Heart left ventricle (tissue), 16 donors: ENCODE measurements at places on chromosomes 5 and 9. TPM values are rescaled to one million over a fixed set of nuclear protein-coding genes. Genes with fewer than 3 reads are reported as not detected.

DNA sequence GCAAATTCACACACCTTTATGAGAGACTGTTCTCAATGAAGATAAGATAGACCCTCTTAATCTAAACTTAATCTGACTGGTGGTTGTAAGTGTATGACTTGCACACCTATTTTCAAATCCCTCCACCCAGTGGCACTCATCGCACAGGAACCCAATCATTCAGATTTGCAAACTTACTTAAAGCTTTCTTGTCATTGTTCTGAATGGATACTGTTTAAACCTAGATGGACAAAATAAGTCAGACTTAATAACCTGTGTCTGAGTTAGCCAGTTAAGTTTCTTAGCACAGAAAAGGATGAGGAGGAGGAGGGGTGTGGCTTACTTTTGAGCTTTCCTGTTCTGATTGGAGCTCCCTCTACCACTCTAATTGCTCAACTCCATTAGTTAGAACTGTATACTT is 252.4 kb upstream of the CCNH start:
- H3K4me1 ChIP-seq = no peaks in the 10 kb centered on the region
- H3K4me3 ChIP-seq = no peak overlapping the region
- H3K27ac ChIP-seq = no peak overlapping the region
- no peak for DNase-seq

DNA sequence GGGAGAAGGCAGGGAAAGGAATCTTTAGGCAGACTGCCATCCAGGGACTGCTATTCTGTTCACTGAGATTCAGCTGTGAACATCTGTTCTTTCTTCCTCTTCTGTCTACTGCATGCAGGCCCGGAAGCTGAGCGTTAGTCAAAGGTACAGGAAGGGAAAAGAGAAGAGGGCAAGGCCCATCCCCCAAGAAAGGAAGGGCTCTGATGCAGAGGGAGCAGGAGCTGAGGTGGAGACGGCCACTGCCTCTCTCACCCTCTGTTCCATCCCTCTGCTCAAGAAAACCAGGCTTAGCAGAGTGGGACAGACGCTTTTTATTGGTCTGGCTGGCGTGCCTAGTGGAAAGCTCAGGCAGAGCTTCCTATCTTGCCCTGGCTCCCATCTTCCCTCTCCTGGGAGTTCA is 57.6 kb downstream of the PFDN1 start:
- H3K36me3 ChIP-seq = no peaks in the 10 kb centered on the region
- no peak for DNase-seq
- H3K4me3 ChIP-seq = no peak overlapping the region
- no peaks in the 10 kb centered on the region for H3K27me3 ChIP-seq

DNA sequence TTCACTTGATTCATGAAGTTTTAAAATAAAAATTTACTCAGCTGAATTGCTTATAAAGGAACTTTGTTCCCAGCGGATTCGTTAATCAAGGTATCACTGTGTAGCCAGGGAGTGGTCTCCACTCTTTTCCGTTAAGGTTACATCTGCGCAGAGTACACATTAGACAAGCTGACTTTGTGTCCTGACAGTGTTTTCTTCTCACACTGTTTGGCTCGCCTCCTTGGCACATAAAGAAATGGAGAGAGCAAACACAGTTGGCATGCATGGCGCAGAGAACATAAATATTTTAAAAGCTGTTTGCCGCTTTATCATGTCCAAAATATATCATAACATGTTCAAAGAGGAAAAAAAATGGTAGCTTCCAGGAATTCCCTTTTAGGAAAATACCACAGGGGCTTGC is 153.2 kb downstream of the EDIL3 start:
- no peak overlapping the region for H3K27ac ChIP-seq
- H3K27me3 ChIP-seq = no peaks in the 10 kb centered on the region
- no peaks in the 10 kb centered on the region for H3K4me1 ChIP-seq
- no peak for DNase-seq
- H3K36me3 ChIP-seq = no peaks in the 10 kb centered on the region
- H3K4me3 ChIP-seq = no peak overlapping the region

GRCh38 chr9:118222375-118222774 is 518.2 kb downstream of the TLR4 start:
- H3K36me3 ChIP-seq = no peaks in the 10 kb centered on the region
- DNase-seq = no peak
- no peaks in the 10 kb centered on the region for H3K27me3 ChIP-seq
- H3K4me1 ChIP-seq = no peaks in the 10 kb centered on the region

DNA sequence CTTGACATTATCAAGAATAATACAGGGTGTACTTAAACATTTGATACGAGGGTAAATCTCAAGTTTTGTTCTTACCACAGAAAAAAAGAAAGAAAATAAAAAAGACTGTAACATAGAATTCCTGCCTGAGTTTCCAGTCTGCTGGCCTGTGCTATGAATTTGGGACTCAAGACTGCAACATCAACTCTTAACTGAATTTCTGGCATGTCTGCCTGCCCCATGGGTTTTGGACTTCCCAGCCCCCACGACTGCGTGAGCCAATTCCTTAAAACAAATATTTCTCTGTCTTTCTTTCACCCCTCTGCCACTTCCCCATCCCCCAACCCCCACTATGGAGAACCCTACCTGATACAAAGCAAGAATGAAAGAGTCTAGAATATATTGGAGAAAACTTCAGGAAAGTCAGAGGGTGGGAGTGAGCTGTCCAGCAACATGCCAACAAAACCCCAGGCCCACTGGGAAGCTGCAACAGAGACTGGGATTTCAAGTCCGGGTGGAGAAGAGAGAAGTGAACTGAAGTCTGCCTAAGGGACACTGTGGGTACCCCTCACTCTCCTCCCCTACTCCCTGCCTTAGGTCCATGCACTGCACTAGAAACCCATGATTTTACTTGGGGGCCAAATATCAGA is 43.0 kb downstream of the MARCHF3 start:
- H3K4me1 ChIP-seq = peaks cover 14% of the 10 kb centered on the region
- H3K27ac ChIP-seq = no peak overlapping the region
- DNase-seq = no peak
- H3K4me3 ChIP-seq = no peak overlapping the region

DNA sequence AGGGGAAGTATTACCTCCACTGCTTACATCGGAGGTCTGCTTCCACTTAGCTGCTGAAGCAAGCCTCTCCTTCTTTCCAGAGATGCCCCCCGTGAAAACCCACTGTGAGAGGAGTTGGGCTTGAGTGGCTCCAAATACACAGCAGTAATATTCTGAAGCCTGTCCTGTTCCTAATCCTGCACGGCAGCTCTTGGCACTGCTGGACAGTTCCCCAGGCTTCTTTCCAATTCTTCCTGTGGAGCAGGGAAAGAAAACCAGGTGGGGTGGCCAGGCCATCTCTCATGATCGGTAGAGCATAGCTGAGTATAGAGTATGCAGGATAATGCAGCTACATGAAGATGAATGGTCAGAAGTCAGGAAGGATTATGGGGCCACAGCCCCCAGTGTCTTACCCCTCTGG is 335.3 kb downstream of the MARCHF11 start:
- no peaks in the 10 kb centered on the region for H3K36me3 ChIP-seq
- peaks cover 3% of the 10 kb centered on the region for H3K4me1 ChIP-seq
- DNase-seq = peak; percentile 38
- H3K27ac ChIP-seq = no peak overlapping the region
- H3K4me3 ChIP-seq = no peak overlapping the region
- H3K27me3 ChIP-seq = no peaks in the 10 kb centered on the region

GRCh38 chr9:20988061-20988460 is 43.4 kb downstream of the HACD4 start:
- no peak overlapping the region for H3K27ac ChIP-seq
- DNase-seq = no peak
- no peak overlapping the region for H3K4me3 ChIP-seq
- H3K27me3 ChIP-seq = no peaks in the 10 kb centered on the region
- no peaks in the 10 kb centered on the region for H3K4me1 ChIP-seq
- H3K36me3 ChIP-seq = peaks cover 56% of the 10 kb centered on the region

DNA sequence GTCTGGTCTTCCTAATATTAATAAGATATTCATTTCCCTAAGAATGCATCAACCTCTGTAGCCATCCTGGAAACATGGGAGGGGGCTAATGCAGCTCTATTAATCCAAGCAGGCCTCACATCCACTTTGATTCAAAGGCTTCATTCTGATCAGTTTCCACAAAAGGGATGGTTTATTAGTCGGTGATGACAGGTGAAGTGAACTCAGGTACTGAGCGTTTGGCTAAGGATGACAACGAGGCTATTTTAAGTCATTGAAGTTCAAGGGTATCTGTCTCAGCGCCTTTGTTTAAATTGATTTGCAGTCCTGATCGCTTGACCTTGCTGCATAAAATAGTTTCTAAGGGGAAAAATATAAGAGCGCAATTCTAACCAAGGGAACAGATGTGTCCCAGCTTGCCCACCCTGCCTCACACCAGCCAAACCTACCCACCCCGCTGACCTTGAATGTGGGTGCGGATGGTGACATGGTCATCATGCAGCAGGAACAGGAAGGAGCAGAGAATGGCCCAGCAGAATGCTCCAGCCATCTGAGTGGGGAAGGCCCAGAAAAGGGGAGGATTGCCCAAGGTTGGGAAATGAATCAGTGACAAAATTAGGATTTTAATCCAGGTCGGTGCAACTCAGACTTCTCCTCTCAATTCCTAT is 70.5 kb upstream of the ZNF618 start:
- H3K36me3 ChIP-seq = no peaks in the 10 kb centered on the region
- H3K4me1 ChIP-seq = no peaks in the 10 kb centered on the region
- H3K27ac ChIP-seq = no peak overlapping the region
- no peak overlapping the region for H3K4me3 ChIP-seq

DNA sequence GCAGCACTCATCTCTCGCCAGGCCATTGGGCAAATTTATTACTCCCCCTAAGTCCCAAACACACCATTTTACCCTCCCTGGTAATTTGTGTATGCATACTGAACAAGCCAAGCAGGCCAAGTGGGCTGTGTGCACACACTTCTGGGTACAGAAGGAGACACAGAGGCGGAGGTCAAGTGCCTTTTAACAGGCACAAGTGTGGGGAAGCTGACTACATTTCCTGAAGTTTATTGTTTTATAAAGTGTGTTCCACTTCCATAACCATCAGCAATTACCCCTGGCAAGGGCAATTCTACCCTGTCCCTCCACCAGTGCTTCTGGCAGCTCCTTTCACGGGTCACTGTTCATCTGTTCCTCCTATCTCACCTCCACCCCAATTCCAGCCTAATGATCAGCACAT is 93.9 kb downstream of the SETX start:
- H3K36me3 ChIP-seq = peaks cover 47% of the 10 kb centered on the region
- H3K4me1 ChIP-seq = peaks cover 2% of the 10 kb centered on the region
- no peak overlapping the region for H3K27ac ChIP-seq

DNA sequence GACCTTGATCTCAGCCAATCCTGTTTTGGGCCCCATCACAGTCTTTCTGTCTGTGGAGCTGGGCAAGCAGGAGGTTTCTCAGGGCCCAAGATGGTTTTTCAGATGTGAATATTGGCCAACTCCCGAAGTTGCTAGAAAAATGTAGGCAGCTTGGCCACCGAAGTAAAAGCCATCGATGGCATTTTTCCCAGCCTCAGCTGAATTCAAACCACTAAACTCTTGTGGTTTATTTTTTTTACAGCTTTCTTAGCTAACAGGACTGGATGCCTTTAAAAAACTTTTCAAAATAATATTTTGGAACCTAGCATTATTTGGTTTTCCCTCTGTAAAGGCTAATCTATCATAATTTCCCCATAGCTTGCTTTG is 102.5 kb upstream of the ERCC6L2 start:
- no peak overlapping the region for H3K27ac ChIP-seq
- no peak for DNase-seq
- peak overlapping the region; percentile 37 for H3K4me3 ChIP-seq
- H3K36me3 ChIP-seq = no peaks in the 10 kb centered on the region
- no peaks in the 10 kb centered on the region for H3K4me1 ChIP-seq

DNA sequence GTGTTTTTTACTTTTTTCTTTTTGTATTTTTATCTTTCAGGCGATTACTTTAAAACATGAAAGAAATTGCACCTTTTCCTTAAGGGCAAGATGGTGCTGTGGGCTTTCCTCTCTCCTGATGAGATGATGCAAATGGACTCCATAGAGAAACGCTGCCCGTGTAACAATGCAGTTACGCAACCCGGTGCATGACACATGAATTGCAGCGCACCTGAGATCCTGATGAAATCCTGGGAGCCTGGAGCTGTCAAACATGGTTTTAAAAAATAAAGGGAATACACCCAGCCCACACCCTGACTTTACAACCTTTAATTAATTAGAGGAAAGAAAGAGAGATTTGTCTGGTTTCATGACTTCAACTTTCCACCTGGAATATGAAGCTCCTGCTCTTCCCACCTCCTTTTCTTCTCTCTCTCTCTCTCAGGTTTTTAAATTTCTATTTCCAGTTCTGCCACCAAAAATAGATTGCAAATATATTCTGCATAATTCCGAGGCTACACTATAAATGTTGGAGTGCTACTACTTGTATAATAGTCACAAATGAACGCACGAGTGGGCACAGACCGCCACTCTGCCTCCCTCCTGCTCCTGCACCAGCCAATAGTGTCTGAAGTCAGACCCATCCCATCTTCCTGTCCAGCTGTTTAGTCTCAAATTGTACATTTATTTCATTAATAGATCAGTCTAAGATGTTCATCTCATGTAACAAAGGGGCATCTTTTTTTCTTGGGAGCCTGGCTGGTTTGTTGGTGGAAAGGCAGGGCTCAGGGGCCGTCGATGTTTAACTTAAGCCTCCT is 179.1 kb downstream of the AUH start:
- H3K4me3 ChIP-seq = no peak overlapping the region
- no peaks in the 10 kb centered on the region for H3K27me3 ChIP-seq
- no peaks in the 10 kb centered on the region for H3K36me3 ChIP-seq
- no peak overlapping the region for H3K27ac ChIP-seq

GRCh38 chr9:71669284-71669995 is 98.9 kb downstream of the CEMIP2 start:
- DNase-seq = no peak
- no peak overlapping the region for H3K4me3 ChIP-seq
- H3K27me3 ChIP-seq = no peaks in the 10 kb centered on the region
- no peaks in the 10 kb centered on the region for H3K36me3 ChIP-seq

GRCh38 chr5:155700333-155700732 is 626.6 kb upstream of the SGCD start:
- H3K4me1 ChIP-seq = no peaks in the 10 kb centered on the region
- DNase-seq = no peak
- H3K36me3 ChIP-seq = no peaks in the 10 kb centered on the region
- H3K27me3 ChIP-seq = no peaks in the 10 kb centered on the region
- no peak overlapping the region for H3K4me3 ChIP-seq
- H3K27ac ChIP-seq = no peak overlapping the region

GRCh38 chr5:168216989-168217388 is 74.5 kb upstream of the WWC1 start:
- DNase-seq = no peak
- H3K4me3 ChIP-seq = no peak overlapping the region
- H3K27ac ChIP-seq = no peak overlapping the region
- no peaks in the 10 kb centered on the region for H3K27me3 ChIP-seq
- peaks cover 58% of the 10 kb centered on the region for H3K36me3 ChIP-seq

The HINT1 gene
- polyA plus RNA-seq = 286 TPM

The NOXA1 gene
- polyA plus RNA-seq = 4.1 TPM

The PLEKHG4B gene
- not detected for polyA plus RNA-seq

The PLPPR1 gene
- not detected for polyA plus RNA-seq

The CAVIN4 gene
- 13.9 TPM for polyA plus RNA-seq

The DMGDH gene
- 0.25 TPM for polyA plus RNA-seq

The PCDHA10 gene
- under 0.01 TPM for polyA plus RNA-seq

The MAP1B gene
- polyA plus RNA-seq = 29.6 TPM
